C1 segment of cervical spinal cord (tissue), 14 donors: ENCODE measurements at places on chromosomes 3 and 15.

- no peak for DNase-seq
These were observed 35.5 kb downstream of the IGF1R start for GRCh38 chr15:98683831-98684230.

- no peak for DNase-seq
These were observed 116.4 kb upstream of the TOPAZ1 start for GRCh38 chr3:44125246-44125645.

GRCh38 chr3:128334766-128335165 lies 131.9 kb downstream of the DNAJB8 start:
- DNase-seq: no peak

DNA sequence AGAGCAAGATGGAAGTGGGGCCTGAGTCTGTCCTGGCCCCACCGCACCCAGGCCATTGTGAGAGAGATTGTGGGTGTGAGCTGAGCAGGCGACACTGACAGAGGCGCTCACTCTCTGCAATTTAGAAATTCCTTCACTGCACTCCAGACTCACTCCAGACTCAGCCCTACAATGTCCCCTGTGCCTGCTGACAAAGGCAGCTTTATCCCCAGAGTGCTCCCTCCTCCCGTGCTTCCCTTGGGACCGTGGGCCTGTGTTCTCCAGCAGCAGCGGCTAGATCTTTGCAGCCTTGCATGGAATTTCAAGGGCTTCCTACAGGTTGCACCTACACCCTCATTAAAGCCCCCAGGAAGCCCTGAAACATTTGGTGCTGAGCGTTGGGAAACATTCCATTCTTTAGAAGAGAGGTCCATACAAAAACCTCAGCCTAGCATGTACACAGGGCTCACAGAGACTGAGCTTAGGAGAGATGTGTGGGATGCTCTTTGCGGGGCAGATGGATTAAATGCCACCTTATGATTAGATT lies 1.3 kb upstream of the IL16 start:
- DNase-seq: no peak

DNA sequence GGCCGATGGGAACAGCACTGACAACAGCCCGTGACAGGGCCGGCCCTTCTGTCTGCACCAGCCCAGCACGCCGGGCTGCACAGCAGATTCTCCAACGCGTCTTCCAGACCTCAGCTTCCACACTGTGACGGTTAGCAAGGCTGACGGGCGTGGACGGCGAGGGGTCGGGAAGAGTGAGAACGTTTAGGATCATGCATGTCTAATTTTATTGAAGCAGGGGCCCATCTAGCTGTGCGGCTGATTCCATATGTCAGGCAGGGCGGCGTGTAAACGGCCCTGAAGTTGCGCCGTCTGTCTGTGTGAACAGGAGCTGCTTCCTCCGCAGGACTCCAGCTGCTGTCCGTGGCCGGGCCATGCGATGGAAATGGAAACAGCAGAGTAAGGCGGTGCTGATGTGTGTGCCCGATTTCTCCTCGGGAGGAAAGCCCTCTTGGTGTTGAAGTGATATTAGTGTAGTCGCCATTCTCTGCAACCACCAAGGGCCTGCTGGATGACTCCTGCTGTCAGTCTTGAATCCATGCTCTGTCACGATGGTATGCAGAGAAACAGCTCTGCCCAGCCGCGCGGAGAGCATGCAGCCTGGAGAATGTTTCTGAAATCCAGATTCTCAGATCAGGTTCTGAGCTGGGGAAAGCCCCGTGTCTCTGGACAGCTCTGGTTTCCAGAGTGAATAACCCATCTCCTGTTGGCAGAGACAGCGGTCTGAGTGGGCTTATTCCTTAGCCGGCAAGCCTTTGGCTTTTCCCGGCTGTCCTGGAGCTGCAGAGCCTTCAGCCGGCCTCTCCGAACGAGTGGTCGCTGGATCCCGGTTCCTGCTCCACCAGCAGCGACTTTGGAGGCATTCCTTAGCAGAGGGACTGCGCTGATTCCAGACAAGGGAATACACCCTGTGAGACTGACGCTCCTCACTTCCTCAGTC lies 158.1 kb upstream of the UBE3A start:
- no peak for DNase-seq

DNA sequence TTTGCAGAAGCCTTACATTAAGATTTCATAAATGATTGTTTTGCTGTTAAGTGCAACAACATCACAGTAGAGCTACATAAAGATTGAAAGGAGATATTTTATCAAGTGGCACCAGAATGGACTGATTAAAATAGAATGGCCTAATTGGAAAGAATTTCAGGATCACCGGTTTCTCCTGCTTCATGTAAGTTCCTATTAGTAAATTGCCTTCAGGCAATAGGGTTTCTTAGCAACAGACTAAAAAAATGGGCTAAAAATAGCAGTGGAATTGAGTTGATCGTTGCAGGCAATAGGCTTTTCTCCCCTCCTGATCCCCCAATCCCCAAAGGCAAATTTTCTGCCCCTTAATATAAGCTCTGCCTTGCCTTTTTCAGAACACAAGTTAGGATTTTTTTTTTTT lies 917 bp downstream of the LNP1 start:
- no peak for DNase-seq

DNA sequence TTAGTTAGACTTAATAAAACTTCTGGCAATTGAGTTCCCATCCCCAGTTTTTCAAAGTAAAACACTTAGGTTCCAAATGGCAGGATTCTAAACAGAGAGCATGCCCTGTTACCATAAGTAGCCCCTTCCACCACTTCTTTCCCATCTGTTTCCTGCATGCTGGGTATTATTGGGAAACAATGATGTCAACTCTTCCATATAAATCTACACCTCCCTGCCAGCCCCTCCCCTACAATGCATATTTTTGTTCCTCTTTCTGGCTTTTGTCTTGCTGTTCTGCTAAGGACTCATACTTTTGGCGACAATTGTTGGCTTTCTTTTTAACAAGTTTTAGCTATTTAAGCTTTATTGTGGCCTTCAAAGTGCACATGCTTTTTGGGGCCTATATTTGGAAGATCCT lies 11.1 kb downstream of the ARHGAP31 start:
- no peak for DNase-seq

- no peak for DNase-seq
These were observed 52.6 kb downstream of the ARNT2 start for GRCh38 chr15:80456517-80457492.

- DNase-seq: no peak
These were observed 340.8 kb upstream of the DPH6 start for GRCh38 chr15:35886765-35887164.

DNA sequence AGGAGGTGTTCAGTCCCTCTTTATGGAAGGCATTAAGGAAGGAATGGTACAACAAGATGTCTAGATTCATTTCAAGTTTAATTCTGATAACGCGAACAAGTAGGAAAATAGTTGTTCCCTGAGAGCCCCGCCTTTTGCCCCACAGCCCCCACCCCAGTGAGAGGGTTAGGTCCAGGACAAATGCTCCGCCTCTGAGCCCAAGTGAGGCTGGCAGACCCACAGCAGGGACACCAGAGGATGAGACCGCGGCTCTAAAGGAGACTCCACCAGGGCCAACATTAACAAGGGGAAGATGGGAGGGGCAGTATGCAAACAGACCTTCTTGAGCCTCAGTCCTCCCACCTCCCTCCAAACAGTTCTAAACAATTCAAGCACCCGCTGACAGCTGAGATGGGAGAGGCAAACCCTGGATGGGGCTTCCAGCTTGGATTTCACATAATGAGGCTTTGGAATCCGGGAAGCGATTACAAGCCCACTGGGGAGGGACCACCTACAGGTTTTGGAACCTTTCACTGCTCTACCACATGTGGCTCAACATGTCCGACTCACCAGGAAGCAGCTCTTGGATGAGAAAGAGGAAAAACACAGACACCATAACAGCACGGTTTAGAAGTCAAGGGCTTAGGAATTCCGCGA lies 42.9 kb upstream of the IREB2 start:
- DNase-seq: no peak

DNA sequence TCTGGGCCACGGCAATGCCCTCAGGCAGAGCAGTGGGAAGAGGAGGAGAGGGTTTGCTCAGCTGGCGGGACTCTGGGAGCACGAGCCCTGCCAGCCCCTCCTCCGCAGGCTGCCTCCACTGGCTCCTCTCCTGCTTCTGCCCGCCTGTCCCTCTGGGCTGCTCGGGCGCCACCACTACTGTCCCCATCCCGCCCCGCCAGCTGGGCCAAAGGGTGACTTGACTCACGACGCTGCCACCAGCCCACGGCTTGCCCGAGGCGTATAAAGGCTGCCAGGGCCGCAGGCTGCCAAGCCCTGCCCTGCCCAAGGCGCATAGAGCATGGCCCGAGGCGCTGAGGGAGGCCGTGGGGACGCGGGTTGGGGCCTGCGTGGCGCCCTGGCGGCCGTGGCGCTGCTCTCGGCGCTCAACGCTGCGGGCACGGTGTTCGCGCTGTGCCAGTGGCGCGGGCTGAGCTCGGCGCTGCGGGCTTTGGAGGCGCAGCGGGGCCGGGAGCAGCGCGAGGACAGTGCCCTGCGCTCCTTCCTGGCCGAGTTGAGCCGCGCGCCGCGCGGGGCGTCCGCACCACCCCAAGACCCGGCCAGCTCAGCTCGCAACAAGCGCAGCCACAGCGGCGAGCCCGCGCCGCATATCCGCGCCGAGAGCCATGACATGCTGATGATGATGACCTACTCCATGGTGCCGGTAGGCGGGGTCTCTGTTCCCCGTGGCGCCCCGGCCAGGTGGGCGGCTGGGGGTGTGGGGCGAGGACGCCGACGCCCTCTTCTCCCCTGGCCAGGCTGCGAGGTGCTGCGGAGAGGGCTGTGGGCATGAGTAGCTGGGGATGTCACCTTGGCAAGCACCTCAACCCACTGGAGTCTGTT lies at the start of gene GLDN:
Gene GLDN (plus strand): TSS at position 290 of the 861 bp plus-strand sequence. CDS start 30 bp downstream, at position 320.
- DNase-seq: peak; percentile 79

DNA sequence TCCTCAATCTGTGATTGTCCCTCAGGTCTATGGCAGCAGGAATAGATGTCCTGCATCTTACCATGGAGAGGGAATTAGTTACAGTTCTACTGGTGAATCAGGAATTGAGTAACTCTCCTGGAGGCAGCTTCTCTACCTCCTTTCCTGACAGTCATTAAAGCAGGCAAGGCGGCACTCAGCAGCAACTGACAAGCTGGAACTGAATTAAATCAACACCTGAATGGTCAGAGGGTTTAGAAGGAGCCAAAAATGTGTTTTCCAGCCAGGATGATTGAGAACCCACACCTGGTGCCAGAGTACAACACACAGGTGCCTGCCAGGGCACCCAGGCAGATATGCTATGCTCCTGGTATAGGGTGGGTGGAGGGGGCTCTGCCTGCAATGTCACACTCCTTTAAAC lies 43.1 kb upstream of the TIPARP start:
- no peak for DNase-seq
